Motor neuron (in vitro differentiated cells): ENCODE measurements at places on chromosomes 3 and 15. TPM values are rescaled to one million over a fixed set of nuclear protein-coding genes. Genes with fewer than 3 reads are reported as not detected.
A peak's percentile ranks its signal among the peaks of the same experiment; 100 is the strongest.

The PLAAT1 gene
- 9.8 and 11.6 TPM in 2 replicates for total RNA-seq

The ESYT3 gene
- total RNA-seq, result 1.2 and 1.8 TPM in 2 replicates

The ANKRD34C gene
- 0.23 TPM in 1 of 2 replicates, not detected in the other for total RNA-seq

The KCNH8 gene
- 14.7 and 16.2 TPM in 2 replicates for total RNA-seq

The PRICKLE2 gene
- total RNA-seq, result 12.6 and 12.8 TPM in 2 replicates

The CERS3 gene
- total RNA-seq, result 0.07 TPM in 1 of 2 replicates, not detected in the other

The GPR15 gene
- total RNA-seq, result not detected in 2 replicates

The OCA2 gene
- total RNA-seq, result 0.50 and 0.64 TPM in 2 replicates

The TRPM1 gene
- total RNA-seq, result 0.05 and 0.14 TPM in 2 replicates

GRCh38 chr3:151561878-151562277 is 101.0 kb upstream of the IGSF10 start:
- no peak for ATAC-seq

- no peak for ATAC-seq
Measured at GRCh38 chr15:51260202-51260601, 78.2 kb downstream of the CYP19A1 start.

- ATAC-seq, result peak; percentile 68
Measured at GRCh38 chr15:79572691-79573404, 140.7 kb downstream of the MINAR1 start.

- ATAC-seq, result no peak
Measured at GRCh38 chr3:31562525-31562924, 29.8 kb downstream of the STT3B start.

GRCh38 chr15:41919201-41919820 is 25.5 kb upstream of the SPTBN5 start:
- no peak for ATAC-seq

DNA sequence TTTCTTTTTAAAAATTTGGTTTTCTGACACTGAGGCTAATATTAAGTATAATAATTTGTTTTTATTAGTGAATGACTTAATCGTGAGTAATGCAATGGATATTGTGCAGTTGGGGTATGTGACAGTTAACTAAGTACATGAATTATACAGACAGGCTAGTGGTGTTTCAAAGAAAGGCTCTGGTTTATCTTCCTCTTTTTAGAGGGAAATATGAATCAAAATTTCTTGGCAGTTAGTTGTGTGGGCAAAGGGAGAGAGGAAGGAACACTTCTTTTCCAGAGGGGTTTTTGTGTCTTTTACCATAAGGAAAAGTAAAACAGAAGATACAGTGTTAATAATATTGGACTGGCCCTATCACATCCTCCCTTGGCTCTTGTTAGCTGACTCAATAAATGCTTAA is 2.7 kb downstream of the ZNF654 start:
- no peak for ATAC-seq

GRCh38 chr3:124431331-124431994 is 298.8 kb upstream of the UMPS start:
- ATAC-seq, result no peak

DNA sequence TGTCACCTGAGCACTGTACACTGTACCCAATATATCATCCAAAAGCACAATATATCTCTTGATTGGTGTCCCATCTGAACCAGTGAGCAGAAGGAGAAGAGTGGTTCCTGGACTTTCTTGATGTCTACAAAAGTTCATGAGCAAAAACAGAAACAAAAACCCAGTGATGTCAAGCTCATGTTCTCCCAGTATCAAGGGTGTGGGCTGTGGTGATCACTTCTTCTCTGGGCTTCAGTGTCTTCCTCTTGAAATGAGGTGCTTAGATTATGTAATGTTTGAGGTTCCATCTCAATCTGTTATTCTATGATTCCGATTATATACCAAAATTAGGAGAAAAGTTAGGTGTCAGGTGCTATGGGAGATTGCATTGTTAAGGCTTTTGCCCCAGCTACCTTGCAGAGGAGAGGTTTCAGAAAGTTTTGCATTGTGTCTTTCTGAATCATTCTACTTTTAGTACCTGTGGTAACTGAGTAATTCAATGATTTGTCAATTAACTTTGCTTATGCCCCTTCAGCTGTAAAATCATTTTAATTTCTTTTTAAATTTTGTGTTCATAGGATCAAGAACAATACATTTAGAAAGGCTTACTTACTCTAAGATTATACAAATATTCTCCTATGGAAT is 122.0 kb upstream of the EOMES start:
- no peak for ATAC-seq

- no peak for ATAC-seq
Measured at GRCh38 chr3:167776066-167776685, 40.7 kb downstream of the SERPINI1 start.

DNA sequence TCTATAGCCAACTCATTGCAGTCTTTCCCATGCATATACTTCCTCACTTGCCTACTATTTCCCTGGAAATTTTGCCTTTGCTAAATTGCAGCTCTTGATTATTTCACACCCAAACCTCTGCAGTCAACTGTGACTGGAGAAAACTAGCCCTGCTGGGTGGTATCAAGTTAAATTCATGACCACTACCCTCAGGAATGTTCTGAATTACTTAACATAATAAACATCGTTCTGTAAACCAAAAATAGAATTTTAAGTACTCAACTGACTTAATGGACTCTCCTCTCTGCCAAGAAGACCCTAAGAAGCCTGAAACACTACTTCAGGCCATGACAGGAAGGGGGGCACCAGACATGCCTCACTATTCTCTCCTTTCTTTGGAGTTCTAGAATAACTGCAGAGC is 1278.0 kb upstream of the GBE1 start:
- ATAC-seq, result no peak

- no peak for ATAC-seq
Measured at GRCh38 chr3:122665881-122666280, 14.8 kb upstream of the PARP14 start.

- no peak for ATAC-seq
Measured at GRCh38 chr15:74414603-74415338, 19.0 kb downstream of the SEMA7A start.

GRCh38 chr3:106530367-106530766 is 661.6 kb upstream of the CBLB start:
- ATAC-seq, result no peak

DNA sequence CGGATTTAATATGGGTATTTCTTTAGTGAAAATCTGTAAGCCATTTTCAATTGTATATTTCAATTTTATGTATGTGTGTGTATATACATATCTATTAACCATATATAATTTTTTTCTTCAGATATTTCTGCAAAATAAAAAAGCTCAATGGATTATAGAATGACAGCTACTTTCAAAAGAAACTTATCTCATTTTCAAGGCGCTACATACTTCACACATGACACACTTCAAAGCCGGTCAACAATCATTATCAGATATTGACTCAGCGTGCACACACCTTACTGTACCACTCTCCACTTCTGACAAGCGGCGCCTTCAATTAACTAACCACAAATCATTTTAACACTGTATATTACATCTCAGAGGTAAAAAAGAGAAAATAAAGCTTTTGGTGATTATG is 39.6 kb downstream of the ATP13A3 start:
- no peak for ATAC-seq
